ENCODE measurements at places on chromosomes 3 and 15.

GRCh38 chr3:71577011-71577410 lies 6.5 kb downstream of the FOXP1 start:
- DNase-seq, result no peak

- no peak for DNase-seq
Observed at GRCh38 chr3:69540706-69541581, 155.1 kb upstream of the FRMD4B start.

DNA sequence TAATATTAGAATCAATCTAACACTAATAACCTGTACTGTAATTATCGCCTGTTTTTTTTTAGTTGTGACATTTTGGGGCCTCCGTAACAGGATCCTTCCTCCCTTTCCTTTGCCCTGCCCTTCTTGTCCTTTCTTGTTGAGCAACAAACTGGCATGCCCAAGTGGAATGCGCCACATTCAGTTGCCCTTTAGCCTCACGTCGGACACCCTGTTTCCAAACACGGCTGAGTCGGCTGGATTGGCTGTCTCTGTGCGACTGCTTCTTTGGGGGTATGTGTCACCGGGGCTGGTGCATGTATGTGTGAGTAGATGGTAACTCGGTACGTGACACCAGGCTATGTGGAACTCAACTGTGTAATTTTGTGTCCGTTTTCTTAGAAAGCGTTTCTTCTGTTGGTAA lies 24.1 kb downstream of the TRAK1 start:
- no peak for DNase-seq

GRCh38 chr15:71567173-71567572 lies 243.2 kb upstream of the NR2E3 start:
- DNase-seq, result no peak

GRCh38 chr3:7978087-7978422 lies 523.6 kb upstream of the LMCD1 start:
- no peak for DNase-seq

DNA sequence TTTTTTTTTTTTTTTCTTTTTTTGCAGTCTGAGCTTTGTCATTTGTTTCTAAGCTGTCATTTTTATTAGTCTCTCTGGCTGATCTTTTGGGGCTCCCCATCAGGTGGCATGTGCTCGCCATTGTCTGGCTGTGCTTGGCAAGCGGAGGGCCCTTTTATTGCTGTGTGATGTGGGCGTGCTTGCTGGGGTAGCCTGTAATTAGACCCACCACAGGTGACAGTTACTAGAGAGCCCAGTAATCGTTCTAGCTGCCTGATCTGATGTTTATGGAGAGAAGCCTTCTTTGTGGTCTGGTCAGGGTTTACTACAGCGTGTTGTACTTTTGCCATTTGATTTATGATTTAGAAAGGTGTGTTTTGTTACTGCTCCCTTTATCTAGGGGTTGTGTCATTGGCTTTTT lies 179.9 kb downstream of the MCTP2 start:
- DNase-seq, result no peak

DNA sequence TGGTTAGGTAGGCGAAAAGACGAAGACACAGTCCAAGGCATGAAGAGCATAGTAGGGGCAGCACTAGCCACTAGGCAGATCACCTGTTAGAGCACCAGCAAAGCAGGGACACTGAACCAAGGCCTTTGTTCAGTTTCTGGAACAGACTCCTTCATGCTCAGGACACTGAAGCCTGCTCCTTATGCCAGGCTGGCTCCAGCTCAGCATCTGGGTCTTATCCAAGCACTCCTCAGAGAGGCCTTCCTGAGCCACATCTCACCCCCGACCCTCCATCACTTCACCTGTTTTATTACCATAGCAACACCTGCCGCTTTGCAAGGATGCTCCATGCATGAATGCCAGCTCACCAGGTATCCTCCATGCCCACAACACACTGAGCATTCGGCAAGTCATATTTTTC lies 206.3 kb upstream of the CHRNA7 start:
- no peak for DNase-seq

DNA sequence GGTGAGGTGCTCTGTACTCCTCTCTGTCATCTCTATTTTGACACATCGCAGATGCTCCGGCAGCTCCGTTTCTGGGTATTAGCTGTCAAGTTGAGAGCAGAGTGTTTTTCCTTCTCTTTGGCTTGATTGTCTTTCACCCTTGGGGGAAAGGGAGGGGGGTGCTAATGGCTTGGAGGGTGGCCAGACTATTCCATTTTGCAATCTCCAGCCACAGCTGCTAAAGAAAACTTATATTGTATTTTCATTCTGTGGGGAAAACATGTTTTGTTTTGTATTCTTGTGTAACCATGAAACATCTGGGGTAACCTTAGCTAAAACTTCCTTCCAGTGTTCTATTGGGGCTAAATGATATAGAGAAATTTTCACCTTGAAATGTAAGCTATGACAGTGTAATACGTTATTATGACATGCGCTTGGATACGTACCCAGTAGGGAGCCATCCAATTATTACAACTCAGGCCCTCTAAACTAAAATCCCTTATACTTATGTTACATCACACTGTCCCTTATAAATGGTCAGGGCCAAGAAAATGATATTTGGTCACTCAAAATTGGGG lies 14.0 kb upstream of the LARP6 start:
- DNase-seq, result no peak

- no peak for DNase-seq
Observed at GRCh38 chr3:50163572-50164455, 8.7 kb downstream of the SEMA3F start.

DNA sequence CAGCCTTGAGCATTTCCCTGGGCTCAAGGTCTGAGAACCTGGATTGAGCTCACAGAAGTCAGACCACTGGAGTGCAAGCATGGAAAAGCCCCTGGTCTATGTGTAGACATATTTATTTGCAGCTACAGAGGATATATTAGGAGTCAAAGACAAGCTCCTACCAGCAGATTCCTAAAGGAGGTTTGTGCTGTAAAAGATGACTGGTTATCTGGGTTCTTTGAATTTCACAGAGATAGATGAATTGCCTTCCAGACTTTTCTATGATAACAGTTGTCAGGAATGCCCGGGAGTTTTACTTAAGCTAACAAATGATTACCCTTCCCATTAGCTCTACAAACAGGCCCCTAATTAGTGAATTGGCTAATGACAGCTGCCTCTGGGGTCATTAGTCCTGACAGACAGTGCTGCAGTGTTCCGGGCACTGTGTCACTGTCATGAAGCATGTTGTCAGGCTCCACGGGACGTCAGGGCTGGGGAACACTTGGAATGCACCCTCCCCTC lies 48.8 kb upstream of the PLXNA1 start:
- no peak for DNase-seq

DNA sequence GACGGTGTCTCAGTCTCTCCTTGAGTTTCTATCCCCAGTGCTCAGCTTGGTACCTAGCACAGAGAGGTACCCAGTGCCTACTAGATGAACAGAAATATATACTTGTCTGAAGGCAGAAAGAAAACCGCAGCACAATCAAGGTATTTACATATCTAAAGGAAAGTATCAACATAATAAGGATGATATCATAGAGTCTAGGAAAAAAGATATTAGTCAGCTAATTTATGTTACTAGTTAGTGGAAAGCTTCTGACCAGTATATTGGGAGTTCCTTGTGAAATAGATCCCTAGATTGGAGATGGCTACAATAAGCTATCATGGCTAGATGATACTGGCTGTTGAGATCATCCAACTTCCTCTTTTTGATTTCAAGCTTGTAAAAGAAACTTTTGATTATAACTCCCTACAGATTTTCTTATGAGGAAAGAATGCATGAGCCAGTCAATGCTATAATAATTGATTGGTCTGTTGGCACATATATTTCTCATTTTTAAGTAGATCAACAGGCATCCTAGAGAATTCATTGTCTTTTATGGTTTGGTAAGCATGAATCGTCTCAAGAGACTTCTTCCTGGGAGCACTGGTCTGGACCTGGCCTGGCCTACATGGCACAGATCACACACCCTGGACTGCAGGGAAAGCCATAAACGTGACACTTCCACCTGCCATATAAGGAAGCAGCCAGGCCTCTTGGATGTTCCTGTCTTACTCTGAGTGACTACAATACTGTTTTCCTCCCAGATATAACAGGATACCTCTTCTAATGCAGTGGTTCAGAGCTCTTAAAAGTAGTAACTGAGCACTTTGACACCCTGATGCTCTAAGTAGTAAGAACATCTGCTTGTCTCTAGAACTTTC lies 60.7 kb downstream of the IMPG2 start:
- no peak for DNase-seq

DNA sequence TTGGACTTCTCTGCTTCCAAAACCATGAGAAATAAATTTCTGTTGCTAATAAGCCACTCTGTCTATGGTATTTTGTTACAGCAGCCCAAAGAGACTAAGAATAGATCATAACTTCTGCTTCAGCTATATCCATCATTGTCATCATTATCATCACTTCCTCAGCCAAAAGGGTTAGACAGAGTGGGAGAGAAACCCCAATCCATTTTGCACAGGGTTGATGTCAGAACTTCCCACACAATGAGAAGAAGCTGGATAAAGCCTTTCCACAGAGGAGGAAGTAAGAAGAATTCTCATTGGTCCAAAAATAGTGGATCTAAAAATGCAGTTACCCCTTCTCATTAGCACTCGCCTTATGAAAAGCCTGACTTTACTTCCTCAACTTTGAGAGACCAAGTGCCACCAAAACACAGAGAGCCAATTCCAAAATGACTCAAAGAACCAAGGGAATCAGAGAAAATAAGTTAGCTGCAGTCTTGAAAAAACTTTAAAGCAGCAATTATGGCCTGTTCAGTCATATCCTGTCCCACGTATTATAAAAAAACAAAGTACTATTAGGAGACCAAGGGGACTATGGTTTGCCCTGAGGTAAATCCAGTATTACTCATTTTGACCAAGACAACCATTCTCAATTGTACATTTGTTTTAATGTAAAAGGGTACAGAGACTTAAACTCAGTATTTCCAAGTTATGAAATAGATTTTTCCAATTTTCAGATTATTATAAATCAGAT lies 80.2 kb downstream of the WNT5A start:
- no peak for DNase-seq
